ENCODE measurements at places on chromosomes 4 and X. TPM values are rescaled to one million over a fixed set of nuclear protein-coding genes. Genes with fewer than 3 reads are reported as not detected.

Gene RGN
- 0.29 TPM for total RNA-seq

- DNase-seq = no peak
Observed at GRCh38 chr4:3364199-3364598, 71.4 kb downstream of the RGS12 start.

GRCh38 chr4:92528541-92528940 is 224.8 kb downstream of the GRID2 start:
- no peak for DNase-seq

GRCh38 chrX:52504551-52504950 is 8.9 kb downstream of the XAGE1A start:
- no peak for DNase-seq

GRCh38 chr4:147927377-147928137 is 195.7 kb downstream of the ARHGAP10 start:
- no peak for DNase-seq

GRCh38 chr4:89562746-89563145 is 255.1 kb upstream of the GPRIN3 start:
- DNase-seq = no peak

Data from SK-MEL-5 (cell line).